Karpas-422 (cell line): ENCODE measurements at places on chromosomes 6 and 20.

DNA sequence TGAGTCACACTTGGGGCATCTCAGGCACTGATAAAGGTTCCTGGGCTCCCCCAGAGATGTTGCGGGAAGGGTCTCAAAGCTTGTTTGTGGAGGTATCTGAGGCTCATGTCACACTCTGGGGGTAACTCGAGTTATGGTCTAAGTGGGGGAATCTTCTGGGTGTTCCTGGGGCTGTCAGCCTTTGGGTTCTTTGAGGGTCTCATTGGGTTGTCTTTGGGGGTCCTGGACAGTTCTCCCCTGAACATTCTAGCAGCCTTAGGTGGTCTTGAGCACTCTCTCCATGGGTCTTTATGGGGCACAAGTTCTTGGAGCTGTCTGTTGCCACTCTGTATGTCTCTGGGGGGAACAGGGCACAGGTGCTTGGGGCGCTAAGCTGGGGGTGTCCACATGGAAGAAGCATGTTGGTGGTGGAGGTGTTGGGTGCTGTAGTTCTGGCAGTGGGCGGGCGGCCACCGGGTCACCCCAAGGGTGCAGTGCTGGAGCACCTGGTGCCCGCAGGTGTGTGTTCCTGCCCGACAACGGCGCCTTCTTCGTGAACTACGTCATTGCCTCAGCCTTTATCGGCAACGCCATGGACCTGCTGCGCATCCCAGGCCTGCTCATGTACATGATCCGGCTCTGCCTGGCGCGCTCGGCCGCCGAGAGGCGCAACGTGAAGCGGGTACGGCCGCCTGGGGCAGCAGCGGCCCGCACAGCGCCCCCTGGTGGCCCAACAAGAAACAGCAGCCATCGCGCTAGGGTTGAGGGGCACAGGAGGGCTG, 7.1 kb upstream of the CAPN11 start:
- DNase-seq, result peak; percentile 93

GRCh38 chr20:5448449-5449118, 131.8 kb upstream of the PROKR2 start:
- peak; percentile 81 for DNase-seq

GRCh38 chr20:953742-954141, 37.6 kb upstream of the ANGPT4 start:
- no peak for DNase-seq

- no peak for DNase-seq
These were observed 180.8 kb upstream of the CST7 start for GRCh38 chr20:24768201-24768636.

DNA sequence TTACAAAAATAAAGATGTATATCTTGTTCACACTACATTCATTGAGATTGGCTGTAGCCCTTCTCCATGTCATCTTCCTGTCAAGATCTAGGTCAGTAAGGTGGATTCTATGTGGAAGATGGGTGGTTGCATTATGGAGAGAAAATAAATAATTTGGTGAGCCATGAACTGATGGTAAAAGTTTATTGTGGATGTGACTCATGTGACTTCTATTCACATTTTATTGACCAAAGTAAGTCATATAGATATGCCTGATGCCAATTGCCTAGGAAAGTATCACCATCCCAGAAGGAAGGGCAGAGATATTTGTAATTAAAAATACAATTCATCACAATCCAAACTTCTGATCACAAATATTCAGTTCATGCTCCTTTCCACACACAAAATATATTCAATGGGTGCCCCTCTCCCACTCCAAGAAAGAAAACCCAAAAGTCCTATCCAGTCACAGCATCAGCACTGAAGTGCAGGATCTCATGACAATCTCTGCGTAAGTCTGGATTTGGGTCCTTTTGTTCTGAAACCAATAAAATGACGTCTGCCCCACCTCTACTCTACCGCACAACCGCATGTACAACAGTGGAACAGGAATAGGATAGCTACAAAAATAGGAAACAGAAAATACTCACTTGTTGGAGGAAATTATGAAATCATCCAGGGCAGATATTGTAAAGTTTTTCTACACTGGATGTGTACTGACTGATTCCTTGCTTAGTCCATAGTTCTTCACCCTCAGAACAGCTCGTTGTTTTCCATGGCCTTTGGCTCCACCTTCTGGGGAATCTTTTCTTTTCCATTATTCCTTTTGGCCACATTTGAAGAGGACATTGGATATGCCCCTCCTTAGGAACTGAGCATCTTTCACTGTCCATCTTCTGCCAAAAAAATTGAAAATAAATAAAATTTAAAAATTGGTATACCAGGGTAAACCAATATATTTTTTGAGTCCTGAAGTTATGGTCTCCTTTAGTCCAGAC, 16.1 kb upstream of the SLC17A3 start:
- DNase-seq, result peak; percentile 45

DNA sequence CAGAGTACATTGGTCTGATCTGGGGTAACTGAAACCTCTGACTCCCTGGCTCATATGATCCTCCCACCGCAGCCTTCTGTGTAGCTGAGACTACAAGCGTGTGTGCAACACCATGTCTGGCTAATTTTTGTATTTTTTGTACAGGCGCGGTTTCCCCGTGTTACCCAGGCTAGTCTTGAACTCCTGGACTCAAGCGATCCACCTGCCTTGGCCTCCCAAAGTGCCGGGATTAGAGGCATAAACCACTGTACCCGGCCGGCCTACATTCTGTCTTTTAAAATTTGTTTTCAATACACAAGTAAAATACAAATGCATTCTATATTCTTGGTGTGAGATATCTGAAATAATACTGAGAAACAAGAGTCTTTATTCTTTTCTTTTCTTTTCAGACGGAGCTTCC, 1.7 kb upstream of the CBFA2T2 start:
- no peak for DNase-seq

- DNase-seq, result no peak
These were observed 24.5 kb downstream of the YTHDF1 start for GRCh38 chr20:63191400-63191799.

GRCh38 chr20:8073024-8073832, 53.7 kb upstream of the TMX4 start:
- no peak for DNase-seq

DNA sequence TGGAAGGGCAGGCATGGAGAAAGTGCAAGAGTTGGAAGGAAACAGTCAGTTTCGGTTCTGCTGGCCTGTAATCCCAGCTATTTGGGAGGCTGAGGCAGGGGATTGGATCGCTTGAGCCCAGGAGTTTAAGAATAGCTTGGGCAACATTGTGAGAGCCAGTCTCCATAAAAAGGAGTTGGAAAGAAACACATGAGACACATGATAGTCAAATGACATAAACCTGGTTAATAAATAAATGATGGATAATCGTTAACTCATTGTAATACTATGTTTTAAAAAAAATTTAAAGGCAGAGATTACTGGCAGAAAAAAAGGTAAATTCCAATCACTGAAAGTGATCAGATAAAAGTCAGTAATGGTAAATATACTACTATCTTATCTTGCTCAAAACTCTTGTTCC, 37.2 kb upstream of the PHACTR1 start:
- DNase-seq, result no peak

- no peak for DNase-seq
These were observed 1.3 kb downstream of the RIPOR3 start for GRCh38 chr20:50689864-50690649.

GRCh38 chr6:55379471-55379870, 52.2 kb downstream of the GFRAL start:
- no peak for DNase-seq

- no peak for DNase-seq
These were observed 107.0 kb upstream of the SMLR1 start for GRCh38 chr6:130720076-130720715.

GRCh38 chr6:77373955-77374354, 89.3 kb downstream of the HTR1B start:
- DNase-seq, result no peak

- peak; percentile 65 for DNase-seq
These were observed 5.8 kb downstream of the C6orf120 start for GRCh38 chr6:169707772-169708171.

- peak; percentile 41 for DNase-seq
These were observed 396.9 kb upstream of the ADGRB3 start for GRCh38 chr6:68238097-68238601.

- no peak for DNase-seq
These were observed 67.4 kb upstream of the SMIM28 start for GRCh38 chr6:138310294-138310693.

- DNase-seq, result peak; percentile 69
These were observed 123.3 kb upstream of the COL21A1 start for GRCh38 chr6:56370561-56371211.

DNA sequence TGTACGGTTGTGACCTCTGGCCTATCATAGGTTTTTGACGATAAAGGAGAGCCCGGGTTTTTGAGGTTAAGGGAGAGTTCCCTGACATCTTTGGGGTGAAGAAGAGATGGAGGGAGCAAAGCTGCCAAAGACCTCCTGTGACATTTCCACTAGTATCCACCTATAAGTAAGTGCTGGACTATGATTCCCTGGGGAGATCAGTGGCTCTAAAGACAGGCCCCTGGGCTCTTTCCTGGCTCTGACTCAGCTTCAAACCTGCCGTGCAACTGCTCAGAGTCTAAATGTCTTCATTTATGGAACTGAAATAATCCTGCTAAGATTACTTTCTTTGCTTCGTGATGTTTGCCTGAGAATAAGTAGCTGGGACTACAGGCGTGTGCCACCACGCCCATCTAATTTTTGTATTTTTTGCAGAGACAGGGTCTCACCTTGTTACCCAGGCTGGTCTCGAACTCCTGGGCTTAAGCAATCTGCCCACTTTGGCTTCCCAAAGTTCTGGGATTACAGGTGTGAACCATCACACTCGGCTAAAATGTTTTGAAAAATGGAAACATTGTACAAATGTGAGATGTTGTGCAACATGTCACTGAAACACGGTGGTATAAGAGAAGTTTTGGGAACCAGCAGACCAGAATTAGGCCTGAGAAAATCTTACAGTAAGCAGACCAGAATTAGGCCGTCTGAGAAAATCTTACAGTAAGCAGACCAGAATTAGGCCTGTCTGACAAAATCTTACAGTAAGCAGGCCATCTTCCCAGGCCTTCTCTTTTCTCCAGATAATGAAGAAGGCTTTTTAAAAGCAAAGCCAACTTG, 1.1 kb upstream of the PAQR8 start:
- peak; percentile 36 for DNase-seq

DNA sequence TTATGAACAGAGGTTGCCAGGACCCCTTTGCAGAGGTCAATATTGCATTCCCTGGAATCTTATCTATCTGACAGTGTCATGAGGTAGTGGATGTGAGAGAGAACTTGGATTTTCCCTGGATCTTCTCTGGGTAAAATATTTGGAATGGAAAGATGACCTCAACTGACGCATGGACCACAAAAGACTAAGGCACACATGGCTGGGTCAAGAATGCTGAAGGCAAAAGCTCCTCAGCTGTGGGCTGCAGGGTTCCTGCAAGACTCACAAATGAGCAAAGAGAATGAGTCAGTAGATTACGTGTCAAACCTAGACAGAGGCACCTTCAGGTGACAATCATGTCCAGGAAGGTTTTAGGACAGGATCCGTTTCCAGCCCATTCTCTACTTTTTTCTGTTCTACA, 484.0 kb downstream of the C6orf118 start:
- no peak for DNase-seq

- no peak for DNase-seq
These were observed 93.9 kb downstream of the RNASET2 start for GRCh38 chr6:166862287-166862977.

DNA sequence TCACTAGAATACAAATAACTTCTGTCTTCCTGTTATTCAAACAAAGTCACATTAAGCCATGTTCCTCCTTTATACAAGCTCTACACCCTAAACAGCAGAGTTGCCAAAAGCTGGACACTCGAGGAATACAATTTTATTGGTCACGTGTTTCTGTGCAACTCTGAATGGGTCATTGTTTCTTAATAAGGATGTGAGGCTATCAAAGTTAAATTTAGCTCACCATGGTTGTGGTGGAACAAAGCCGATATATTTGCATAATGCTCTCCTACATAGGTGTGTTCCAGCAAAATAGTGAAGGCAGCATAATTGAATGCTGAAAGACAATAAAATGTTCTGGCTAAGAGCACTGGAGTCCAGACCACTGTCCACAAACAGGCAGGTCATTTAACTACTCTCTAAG, 36.9 kb upstream of the CD2AP start:
- peak; percentile 84 for DNase-seq

DNA sequence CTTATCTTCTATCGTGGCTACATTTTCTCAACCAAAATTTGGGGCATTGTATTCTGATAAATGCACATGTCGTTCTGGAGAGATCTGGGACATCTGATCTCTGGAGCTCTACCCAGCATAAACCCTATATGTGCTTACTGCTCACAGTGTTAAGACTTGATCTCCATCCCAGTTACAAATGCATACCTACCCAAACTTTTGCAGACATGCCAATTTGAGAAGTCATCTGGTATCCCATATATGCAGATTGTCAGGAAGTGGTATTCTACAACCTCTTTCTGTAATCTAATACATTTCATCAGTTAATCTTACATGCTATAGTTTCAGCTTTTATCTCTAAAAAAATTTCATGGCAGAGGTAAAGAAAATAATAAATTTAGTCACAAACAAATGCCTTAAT, 11.2 kb downstream of the BAG2 start:
- no peak for DNase-seq

DNA sequence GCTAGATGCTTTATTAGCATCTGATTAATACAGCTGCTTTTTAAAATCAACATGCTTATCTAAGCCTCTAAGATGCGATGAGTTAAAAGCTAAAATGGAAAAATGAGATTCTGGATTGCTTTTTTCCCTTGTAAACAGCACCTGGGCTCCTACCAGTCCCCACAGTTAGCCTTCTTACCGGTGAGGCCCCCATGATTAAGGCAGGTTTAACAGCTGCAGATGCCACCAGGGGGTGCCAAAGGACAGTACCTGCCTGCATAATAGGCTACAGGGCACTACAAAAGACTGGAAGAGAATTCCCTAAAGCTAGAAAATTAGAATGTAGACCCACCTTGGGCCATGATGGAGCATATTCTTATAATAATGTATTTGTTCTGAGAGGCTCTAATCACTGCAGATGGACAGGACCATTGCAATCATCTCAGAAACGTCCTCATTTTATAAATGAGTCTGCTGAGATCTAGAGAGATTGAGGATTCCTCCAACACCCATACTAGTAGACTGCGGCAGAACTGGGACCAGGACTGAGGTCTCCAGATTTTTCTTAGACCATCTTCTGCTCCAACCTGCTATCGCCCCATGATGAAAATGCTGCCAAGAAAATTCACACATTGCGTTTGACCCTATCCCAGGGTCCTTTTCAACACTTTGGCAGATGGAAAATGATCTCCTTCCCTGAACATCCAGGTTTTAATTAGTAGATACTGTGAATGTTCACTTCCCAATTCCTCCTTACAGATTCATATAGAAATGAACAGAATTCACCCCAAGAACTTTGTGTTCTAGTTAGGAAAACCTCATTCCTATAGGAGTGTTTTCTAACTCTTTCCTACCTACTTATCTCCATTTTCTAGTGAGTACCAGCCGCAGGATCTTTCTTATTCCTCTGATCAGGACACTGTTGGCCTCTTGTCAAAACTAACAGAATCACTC, 148.8 kb downstream of the RPS12 start:
- peak; percentile 81 for DNase-seq
